CD4-positive, alpha-beta memory T cell (primary cell): ENCODE measurements at places on chromosomes 12 and 14. TPM values are rescaled to one million over a fixed set of nuclear protein-coding genes. Genes with fewer than 3 reads are reported as not detected.

DNA sequence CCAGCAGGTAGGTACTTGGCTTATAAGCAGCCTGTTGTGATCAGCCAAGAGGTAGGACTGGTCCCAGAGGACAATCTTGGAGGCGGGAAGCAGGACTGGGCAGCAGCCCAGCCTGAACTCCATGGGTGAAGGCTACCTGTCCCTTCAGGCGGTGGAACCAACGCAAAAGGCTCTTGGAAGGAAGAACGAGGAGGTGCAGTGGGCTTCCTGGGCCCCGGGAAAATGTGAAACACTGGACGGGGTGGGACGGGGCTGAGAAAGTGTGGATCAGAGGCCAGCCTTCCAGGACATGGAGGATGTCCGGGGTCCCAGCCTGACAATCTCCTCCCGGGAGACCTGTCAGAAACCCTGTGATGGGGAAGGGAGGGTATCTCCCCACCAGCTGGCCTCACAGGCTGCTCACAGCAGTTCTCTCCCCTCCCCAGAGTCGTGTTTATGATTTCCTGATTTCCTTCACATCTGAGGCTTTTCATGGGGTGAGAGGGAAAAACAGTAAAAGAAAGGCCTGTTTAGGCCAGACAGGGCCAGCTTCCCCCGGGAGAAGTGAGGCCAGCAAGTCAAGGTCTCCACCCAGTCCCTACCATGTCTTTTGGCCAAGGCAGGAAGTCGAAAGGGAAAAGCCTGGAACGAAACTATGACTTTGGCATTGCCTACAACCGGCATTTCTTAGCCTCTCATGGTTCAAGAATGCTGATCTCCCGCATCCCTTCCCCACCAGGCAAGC lies 11.3 kb downstream of the CMKLR1 start:
- H3K4me3 ChIP-seq = no peak overlapping the region
- no peak overlapping the region for H3K27ac ChIP-seq
- no peaks in the 10 kb centered on the region for H3K36me3 ChIP-seq
- peaks cover 4% of the 10 kb centered on the region for H3K4me1 ChIP-seq

DNA sequence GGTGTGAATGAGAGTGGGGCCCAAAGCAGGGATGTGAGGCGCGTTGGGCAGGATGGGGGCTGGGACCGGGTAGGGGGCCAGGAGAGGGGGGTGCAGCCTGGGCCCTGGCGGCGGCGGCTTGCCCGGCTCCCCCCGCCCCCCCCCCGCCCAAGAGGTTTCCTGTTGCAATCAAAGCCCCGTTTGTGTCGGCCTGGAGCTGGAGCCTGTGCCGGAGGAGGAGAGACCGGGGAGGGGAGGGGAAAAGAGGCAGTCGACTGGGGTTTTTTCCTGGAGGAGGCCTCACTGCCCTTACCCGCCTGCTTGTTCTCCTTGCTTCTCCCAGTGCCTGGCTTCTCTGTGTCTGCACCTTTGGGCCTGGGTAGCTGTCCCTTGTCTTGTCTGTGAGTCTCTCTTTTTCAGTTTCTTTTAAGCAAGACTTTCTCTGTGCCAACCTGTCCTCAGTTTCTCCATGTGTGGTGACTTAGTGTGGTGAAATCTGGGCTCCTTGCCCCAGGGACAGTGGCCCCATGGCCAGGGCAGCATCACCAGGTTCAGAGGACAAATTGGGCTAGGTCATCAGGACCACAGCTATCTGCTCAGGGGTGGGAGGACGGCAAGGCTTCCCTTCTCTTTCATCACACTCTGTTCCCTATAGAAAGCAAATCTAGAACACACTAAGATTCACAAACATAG lies 8.5 kb downstream of the RARG start:
- no peak for DNase-seq
- peaks cover 71% of the 10 kb centered on the region for H3K4me1 ChIP-seq
- H3K27ac ChIP-seq = peak overlapping the region; percentile 98
- H3K27me3 ChIP-seq = no peaks in the 10 kb centered on the region
- peaks cover 3% of the 10 kb centered on the region for H3K36me3 ChIP-seq
- H3K4me3 ChIP-seq = peak overlapping the region; percentile 37

DNA sequence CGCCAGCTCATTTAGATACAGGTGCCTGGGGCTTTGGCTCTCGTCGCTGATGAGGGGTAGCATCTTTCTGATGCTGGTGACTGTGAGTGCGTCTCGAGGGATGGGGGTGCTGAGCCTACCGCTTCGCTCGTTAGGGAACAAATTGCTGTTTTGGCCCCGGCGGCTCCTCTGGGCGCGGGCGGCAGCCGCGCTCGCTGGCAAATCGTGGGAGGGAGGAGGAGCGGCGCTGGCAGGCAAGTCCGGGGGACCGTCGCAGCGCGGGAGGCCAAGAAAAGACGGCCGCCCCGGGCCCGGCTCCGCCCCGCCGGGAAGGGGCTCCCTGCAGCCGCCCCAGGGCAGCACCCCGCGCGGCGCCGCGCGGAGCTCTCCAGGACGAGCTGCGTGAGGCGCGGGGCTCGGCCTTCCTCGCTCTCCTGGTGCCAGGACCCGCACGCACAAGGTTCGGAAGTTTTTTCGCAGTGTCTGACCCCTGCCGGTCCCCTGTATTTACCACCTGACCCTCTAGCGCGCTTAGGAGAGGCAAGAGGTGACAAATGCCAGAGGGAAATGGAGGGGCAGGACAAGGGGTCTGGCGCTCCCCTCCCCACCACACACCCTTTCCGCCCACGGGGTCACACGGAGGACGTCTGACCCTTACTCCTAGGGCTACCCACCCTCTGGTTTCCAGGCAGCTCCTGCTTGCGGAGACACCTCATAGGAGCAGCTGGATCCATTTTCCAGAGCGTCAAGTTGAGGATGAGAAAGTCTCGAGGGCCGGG lies 899 bp upstream of the KCNH3 start:
- no peak for DNase-seq
- H3K27me3 ChIP-seq = no peaks in the 10 kb centered on the region
- peaks cover 21% of the 10 kb centered on the region for H3K4me1 ChIP-seq
- no peak overlapping the region for H3K27ac ChIP-seq
- H3K36me3 ChIP-seq = no peaks in the 10 kb centered on the region
- H3K4me3 ChIP-seq = peak overlapping the region; percentile 69

DNA sequence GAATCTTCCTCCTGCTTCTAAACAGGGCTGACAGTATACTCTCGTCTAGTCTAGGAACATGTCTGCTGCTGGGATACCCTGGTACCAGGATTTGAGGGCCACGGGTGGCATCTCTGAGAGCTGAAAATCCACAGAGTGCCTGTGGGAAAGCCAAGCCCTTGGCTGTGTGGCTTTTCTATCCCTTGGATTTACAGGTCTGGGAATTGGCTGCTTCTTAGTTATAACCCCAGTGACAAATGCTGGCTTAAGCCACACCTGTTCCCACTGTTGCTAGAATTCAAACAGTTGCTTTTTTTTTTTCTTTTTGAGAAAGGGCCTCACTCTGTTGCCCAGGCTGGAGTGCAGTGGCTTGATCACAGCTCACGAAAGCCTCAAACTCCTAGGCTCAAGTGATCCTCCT lies 14.3 kb upstream of the RIN3 start:
- H3K4me3 ChIP-seq = no peak overlapping the region
- H3K27ac ChIP-seq = no peak overlapping the region
- no peaks in the 10 kb centered on the region for H3K36me3 ChIP-seq
- DNase-seq = no peak
- no peaks in the 10 kb centered on the region for H3K4me1 ChIP-seq

GRCh38 chr14:101224356-101225156 lies 321.0 kb upstream of the RTL1 start:
- H3K4me3 ChIP-seq = no peak overlapping the region
- H3K36me3 ChIP-seq = no peaks in the 10 kb centered on the region
- no peak for DNase-seq
- no peak overlapping the region for H3K27ac ChIP-seq

DNA sequence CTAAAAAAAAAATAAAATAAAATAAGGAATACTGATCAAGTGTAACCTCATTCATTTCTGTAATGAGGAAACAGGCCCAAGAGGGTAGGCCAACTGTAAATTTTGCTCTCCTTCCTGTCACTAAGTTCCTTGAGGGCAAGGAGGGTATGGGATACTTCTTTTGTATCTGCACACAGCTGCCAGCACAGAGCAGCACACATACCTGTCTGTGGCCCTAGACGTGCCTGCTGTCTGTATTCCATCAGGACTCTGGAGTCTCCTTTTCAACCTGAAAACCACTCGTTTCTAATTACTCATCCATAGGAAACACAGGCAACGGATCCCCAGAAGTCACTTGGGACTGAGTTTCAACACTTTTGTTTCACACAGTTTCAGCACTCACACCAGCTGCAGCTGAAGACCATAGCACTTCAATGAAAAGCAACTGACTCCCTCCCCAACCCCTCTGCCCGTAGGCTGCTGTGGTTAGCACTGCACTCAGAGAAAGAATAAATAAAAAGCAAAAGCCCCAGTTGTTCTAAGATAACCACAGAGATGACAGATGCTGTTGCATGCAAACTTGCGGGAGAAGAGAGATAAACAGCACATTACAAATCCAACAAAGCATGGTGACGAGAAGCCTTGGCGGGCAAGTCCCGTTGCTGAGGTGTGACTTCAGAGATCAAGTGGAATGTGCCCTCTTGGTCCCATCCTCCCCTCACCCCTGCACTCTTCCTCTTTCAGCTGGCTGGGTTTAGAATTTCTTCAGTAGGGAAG lies 24.9 kb downstream of the CRACR2A start:
- peaks cover 30% of the 10 kb centered on the region for H3K4me1 ChIP-seq
- H3K4me3 ChIP-seq = no peak overlapping the region

Gene FOXM1
- total RNA-seq = 0.30 TPM

Gene TBC1D30
- total RNA-seq = 0.73 TPM

DNA sequence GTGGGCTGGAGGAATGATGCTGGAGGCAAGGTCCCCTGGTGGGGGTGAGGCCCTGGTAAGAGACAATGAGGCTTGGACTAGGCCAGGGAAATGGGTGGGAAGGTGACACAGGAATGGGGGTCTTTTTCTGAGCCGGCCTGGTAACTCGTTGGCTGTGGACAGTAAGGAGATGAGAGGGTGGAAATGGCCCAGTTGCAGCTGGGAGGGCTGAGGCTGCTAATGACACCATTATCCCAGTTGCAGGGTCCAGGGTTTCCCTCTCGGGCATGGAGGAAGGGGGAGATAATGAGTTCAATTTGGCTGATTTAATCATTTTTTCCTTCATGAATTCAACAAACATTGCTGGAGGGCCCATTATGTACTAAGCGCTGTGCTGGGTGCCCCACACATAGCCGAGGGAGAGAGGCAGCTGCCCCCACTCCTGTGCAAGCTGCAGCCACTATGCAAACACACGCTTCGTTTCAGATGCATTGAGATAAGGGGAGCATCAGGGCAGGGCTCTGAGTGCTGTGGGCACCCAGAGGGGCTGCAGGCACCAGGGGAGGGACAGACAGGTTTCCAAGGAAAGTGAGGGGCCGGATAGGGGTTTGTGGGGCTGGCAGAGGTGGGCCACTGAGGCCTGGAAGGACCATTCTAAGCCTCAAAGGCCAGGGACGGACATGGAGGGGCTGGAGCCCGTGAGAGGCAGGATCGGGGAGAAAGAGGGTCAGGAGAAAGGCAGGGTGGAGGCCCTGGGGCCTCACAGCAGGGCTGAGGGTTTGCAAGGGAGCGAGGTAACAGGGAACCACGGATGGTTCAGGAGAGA lies 43.2 kb upstream of the MEG3 start:
- no peaks in the 10 kb centered on the region for H3K36me3 ChIP-seq
- H3K4me3 ChIP-seq = no peak overlapping the region
- H3K27ac ChIP-seq = no peak overlapping the region
- no peaks in the 10 kb centered on the region for H3K4me1 ChIP-seq

- H3K27me3 ChIP-seq = no peaks in the 10 kb centered on the region
- DNase-seq = no peak
- peak overlapping the region; percentile 43 for H3K27ac ChIP-seq
- H3K4me3 ChIP-seq = peak overlapping the region; percentile 53
- peaks cover 36% of the 10 kb centered on the region for H3K4me1 ChIP-seq
Observed at GRCh38 chr12:122423258-122424165, 1.0 kb upstream of the CLIP1 start.

GRCh38 chr14:41986700-41987099 lies 380.0 kb downstream of the LRFN5 start:
- DNase-seq = no peak
- no peaks in the 10 kb centered on the region for H3K4me1 ChIP-seq

GRCh38 chr14:32578181-32578580 lies 249.1 kb downstream of the AKAP6 start:
- no peaks in the 10 kb centered on the region for H3K27me3 ChIP-seq
- H3K36me3 ChIP-seq = no peaks in the 10 kb centered on the region
- no peak for DNase-seq
- no peak overlapping the region for H3K4me3 ChIP-seq
- no peaks in the 10 kb centered on the region for H3K4me1 ChIP-seq

- H3K27me3 ChIP-seq = no peaks in the 10 kb centered on the region
- peaks cover 55% of the 10 kb centered on the region for H3K4me1 ChIP-seq
- H3K27ac ChIP-seq = no peak overlapping the region
- no peak overlapping the region for H3K4me3 ChIP-seq
Observed at GRCh38 chr12:89883630-89884389, 175.2 kb upstream of the ATP2B1 start.

GRCh38 chr14:33493266-33493665 lies 457.6 kb downstream of the EGLN3 start:
- no peak overlapping the region for H3K27ac ChIP-seq
- H3K4me1 ChIP-seq = no peaks in the 10 kb centered on the region
- H3K27me3 ChIP-seq = no peaks in the 10 kb centered on the region
- H3K4me3 ChIP-seq = no peak overlapping the region
- DNase-seq = no peak
- no peaks in the 10 kb centered on the region for H3K36me3 ChIP-seq

GRCh38 chr12:106134294-106134949 lies 4.3 kb downstream of the NUAK1 start:
- no peak for DNase-seq
- no peak overlapping the region for H3K4me3 ChIP-seq
- H3K36me3 ChIP-seq = no peaks in the 10 kb centered on the region
- H3K4me1 ChIP-seq = no peaks in the 10 kb centered on the region
